ENCODE measurements at places on chromosomes 11 and 22. TPM values are rescaled to one million over a fixed set of nuclear protein-coding genes. Genes with fewer than 3 reads are reported as not detected.

GRCh38 chr11:128036556-128037093 lies 550.7 kb downstream of the ETS1 start:
- DNase-seq, result no peak

GRCh38 chr22:49094151-49094550 lies 733.5 kb downstream of the BRD1 start:
- no peak for DNase-seq

DNA sequence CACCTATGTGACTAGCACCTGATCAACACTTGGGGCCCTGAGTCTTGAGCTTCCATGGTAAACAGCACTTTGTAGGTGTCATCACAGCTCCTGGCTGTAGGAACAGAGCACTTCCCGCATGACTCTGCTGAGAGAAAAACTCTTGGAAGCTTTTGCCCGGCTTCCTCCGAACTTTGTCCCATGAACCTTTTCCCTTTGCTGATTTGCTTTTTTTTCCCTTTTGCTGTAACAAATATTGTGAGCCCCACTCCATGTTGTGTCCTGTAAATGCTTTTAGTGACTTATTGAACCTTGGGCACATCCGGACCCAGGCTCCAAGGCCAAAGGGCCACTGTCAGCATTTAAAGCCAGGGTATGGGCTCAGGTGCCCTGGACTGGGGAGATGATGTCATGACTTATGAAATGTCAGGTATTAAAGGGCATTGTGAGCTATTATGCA lies 391.1 kb downstream of the TENM4 start:
- no peak for DNase-seq

- no peak for DNase-seq
Measured at GRCh38 chr11:95003716-95004115, 21.3 kb upstream of the KDM4E start.

- no peak for DNase-seq
Measured at GRCh38 chr11:117159892-117160291, 15.8 kb downstream of the PAFAH1B2 start.

GRCh38 chr11:394858-395655 lies 1.0 kb downstream of the PKP3 start:
- DNase-seq, result no peak

DNA sequence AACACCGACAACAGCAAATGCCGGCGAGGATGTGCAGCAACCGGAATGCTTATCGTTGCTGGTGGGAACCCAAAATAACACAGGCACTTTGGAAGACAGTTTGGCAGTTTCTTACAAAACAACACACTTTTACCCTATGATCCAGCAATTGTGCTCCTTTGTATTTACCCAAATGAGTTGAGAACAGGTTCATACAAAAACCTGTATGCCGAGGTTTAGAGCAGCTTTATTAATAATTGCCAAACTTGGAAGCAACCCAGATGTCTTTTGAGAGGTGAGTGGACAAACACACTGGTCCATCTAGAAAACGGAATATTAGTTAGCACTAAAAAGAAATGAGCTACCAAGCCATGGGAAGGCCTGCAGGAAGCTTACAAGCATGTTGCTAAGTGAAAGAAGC lies 118.9 kb downstream of the CTTN start:
- no peak for DNase-seq

GRCh38 chr22:19875061-19875530 lies 20.4 kb upstream of the GNB1L start:
- DNase-seq, result no peak

- DNase-seq, result no peak
Measured at GRCh38 chr11:124190298-124191139, 7.4 kb downstream of the OR10D3 start.

GRCh38 chr22:42596863-42597530 lies 17.7 kb downstream of the POLDIP3 start:
- DNase-seq, result no peak

DNA sequence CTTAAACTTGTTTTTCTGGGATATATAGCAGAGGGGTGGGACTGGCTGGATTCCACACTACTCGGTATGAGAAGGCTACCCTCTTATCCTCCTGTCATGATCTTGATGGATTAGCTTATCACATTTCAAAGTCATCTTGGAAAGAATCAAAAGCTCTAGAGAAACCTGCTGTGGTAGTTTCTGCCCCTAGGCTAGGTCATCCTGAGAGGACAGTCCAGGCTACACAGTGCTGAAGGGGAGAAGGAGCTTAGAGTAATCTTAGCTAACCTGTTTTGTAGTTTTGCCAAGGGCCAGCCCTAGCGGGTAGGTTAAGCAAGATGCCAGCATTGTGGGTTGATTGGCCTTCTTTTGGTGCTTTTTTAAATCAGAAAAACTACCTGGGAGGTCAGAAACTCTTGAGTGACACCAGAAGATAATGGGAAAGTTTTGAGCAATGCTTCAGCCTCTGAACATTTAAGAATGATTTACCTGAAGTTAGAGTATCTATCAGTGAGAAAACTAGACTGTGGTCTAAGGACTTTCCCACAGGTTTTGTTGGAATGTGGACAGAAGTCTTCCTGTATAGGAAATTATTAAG lies 21.3 kb downstream of the PIWIL4 start:
- DNase-seq, result no peak

DNA sequence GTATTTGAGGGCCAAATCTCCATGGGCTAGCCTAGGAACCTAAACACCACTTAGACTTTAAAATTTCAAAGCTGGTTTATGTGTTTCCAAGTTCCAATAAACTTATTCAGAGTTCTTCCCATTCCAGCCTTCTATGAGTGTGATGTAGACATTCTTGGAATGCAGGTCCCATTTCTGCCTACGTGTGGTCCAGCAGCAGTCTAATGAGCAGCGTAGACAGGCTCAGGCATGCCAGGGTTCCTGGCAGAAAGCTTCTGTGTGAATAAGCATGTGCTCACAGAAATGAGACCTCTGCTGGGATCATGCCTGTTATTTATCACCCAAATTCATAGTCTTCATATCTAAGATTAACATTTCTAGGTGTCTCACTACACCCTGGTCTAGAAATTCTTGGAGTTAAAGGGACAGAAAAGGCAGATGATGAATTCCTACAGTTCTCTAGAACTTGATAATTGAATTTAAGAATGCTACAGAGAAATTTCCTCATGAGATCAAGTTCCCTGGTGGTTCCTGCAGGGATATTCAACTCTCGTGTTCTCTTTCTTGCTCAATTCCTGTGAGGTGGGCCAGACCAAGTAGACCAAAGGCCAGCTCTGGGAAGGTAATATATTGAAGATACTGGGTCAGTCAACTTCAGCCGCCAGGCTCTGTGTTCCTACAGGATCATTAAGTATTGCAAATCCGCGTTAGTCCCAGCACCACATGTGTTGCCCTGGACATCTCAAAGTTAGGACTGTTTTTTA lies 17.6 kb downstream of the RNF185 start:
- DNase-seq, result no peak

- no peak for DNase-seq
Measured at GRCh38 chr11:3073029-3073435, 15.8 kb upstream of the CARS1 start.

- no peak for DNase-seq
Measured at GRCh38 chr11:45671246-45672171, 6.1 kb upstream of the CHST1 start.

The GSTT4 gene
- not detected for polyA plus RNA-seq

The APOL5 gene
- polyA plus RNA-seq, result not detected

The CLCF1 gene
- polyA plus RNA-seq, result 14.8 TPM

The ZNF70 gene
- 0.09 TPM for polyA plus RNA-seq

The ARHGAP8 gene
- polyA plus RNA-seq, result not detected
